ENCODE measurements at places on chromosomes 6 and 20. TPM values are rescaled to one million over a fixed set of nuclear protein-coding genes. Genes with fewer than 3 reads are reported as not detected.
A peak's percentile ranks its signal among the peaks of the same experiment; 100 is the strongest.

LAMP5 gene
- 0.14 TPM for total RNA-seq

MATN4 gene
- total RNA-seq, result not detected

BEND6 gene
- 1.2 TPM for total RNA-seq

HLA-DOA gene
- not detected for total RNA-seq

GRCh38 chr6:107152638-107153430, 37.5 kb upstream of the BEND3 start:
- no peak for DNase-seq

- no peak for DNase-seq
These were observed 509.9 kb upstream of the POU3F2 start for GRCh38 chr6:98324446-98324845.

DNA sequence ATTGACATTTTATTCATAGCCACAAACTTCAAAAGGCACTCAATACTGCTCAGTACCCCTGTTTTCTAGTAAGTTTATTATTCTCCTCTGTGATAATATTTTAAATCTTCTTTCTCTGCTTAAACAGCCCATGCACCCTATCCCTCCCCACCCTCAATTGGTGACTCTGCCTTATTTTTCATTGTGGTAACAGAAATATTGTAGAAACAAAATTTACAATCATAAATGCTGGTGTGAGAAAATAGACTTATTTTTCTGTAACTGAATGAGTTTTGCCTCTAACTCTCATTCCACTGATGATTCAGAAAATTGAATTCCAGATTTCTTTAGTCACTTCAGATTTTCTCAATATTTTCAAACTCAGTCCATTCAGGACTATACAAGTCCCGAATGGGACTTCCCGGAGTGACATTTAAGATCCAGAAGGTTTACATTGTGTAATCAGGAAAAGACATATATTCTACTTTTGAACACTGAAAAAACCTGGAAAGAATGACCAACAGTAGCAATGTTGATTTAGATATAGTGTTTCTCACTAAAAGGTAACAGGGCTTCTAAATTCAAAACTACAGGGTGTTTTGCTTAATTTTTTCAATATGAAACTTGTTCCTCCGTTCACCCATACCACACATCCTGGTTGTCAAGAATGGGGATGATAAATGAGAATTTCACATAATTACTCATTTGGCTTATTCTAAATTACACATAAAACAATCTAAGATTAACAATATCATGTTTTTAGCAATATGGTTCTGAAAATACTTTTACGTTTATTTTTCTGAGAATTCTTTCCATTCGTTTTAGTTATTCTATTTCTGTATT, 34.8 kb upstream of the UST start:
- no peak for DNase-seq

GRCh38 chr6:103273048-103273447, 1586.7 kb downstream of the HACE1 start:
- no peak for DNase-seq

DNA sequence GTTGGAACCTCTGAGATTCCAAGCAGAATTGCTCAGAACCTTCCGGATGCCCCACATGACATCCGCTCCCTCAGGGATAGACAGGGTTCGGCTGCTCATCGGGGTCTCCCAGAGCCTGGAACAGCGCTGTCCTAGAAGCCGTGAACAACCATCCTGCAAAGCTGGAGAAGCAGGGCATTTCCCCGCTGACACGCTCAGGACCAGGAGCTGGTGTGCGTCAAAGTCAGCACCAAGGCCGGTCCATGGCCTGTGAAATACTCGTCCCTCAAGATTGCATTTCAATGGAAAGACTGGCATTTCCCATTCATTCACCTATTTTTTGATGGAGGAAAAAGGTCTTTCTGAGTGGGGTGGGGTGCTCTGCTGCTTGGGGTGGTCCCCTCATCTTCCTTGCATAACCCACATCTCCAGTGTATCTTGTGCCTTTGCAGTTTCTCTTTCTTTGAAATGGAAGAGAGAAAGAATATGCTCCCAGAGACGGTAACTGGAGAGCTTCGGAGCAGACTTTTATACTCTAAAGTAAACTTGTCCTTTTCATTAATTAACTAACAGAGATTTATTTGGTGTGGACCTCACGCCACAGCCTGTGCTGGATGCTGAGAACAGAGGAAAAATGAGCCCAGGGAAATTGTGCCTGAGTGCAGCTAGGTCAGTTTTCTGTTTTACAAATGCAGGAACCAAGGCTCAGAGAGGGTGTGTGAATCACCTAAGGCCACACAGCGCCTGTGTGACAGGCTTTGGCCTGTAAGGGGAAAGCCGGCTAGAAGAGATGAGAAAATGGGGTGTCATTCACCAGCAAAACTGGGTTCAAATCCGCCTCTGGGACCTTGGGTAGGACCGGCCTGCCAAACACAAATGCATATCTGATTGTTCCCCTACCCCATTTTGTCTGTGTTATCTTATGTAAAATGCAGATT, 52.4 kb downstream of the RBM38 start:
- no peak for DNase-seq

- no peak for DNase-seq
These were observed 26.2 kb downstream of the NTSR1 start for GRCh38 chr20:62734881-62735280.

DNA sequence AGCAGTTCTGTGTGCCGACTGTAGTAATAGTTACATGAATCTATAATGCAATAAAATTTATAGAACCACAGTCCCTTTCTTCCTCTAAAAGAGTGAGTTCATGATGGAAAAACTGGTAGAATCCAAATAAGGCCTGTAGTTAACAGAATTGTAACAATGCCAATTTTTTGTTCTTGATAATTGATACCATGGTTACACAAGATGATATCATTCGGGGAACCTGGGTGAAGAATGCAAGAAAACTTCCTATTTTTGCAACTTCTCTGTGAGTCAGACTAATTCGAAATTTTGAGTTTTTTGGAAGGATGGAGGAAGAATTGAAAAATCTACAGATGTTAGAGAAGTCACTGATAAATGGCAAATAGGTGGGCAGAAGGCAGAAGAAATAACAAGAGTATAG, 381.8 kb downstream of the CDKAL1 start:
- peak; percentile 26 for DNase-seq

- DNase-seq, result no peak
These were observed 43.0 kb downstream of the BACH2 start for GRCh38 chr6:90253631-90254030.

- no peak for DNase-seq
These were observed 133.9 kb downstream of the UTRN start for GRCh38 chr6:144418959-144419545.

DNA sequence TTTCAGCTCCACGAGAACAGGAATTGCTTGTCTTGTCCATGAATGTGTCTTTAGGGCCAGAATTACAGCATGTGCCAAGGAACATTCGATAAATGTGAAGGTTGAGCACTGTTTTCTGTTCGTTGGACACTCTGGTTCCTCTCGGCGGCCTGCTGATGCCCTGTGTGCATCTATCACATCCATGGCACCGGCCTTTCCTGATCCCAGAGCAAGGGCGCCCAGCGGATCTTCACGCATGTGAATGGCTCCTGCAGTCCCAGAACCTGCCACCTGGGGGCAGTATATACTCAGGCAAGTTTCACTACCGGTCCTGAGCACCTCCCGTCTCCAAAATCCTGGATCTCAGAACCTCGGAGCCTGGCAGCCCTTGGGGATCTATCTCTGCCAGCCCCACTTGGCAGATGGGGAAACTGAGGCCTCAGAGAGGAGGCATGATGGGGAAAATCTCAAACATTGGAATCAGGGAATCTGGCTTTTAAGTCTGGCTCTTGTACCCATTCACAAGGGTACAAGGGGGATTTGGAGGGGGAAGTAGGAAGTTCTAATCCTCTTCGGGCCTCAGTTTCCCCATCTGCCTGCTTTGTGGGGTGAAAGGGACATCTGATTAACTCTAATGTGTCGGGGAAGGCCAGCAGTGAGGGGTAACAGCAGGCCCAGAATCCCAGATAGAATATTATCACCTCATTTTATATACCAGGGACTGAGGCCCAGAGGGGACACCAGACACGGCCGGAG, 4.3 kb upstream of the CEBPB start:
- no peak for DNase-seq

DNA sequence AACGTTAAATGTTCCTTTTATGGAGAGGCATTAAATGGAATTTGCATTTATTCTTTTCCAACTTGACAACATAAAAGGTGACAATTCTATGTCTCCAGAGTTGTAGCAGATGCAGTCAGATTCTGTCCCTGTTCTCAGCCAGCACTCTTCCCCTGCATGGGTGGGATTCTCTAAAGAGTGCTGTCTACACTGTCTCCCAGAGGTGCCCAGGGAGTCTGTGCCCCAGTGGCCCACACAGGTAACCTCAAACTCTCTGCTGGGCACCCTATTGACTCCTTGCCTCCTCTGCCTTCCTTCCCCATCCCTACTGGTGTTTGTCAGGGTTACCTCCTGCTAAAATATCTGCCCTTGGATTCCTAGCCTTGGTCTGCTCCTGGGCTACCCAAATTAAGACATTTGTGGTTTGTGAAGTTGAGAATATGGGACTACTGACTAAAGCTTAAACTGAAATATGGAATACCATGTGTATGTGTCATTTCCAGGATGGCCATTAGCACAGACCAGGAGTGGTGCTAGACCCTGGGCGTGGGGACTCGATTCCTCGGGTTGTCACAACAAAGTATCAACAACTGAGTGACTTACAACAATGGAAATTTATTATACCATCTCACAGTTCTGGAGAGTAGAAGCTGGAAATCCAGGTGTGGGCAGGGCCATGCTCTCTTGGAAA, 284.7 kb downstream of the CDH26 start:
- no peak for DNase-seq

- no peak for DNase-seq
These were observed 41.3 kb downstream of the SYNJ2 start for GRCh38 chr6:158022749-158023596.

GRCh38 chr6:104638841-104639290, 220.9 kb downstream of the HACE1 start:
- DNase-seq, result peak; percentile 67

DNA sequence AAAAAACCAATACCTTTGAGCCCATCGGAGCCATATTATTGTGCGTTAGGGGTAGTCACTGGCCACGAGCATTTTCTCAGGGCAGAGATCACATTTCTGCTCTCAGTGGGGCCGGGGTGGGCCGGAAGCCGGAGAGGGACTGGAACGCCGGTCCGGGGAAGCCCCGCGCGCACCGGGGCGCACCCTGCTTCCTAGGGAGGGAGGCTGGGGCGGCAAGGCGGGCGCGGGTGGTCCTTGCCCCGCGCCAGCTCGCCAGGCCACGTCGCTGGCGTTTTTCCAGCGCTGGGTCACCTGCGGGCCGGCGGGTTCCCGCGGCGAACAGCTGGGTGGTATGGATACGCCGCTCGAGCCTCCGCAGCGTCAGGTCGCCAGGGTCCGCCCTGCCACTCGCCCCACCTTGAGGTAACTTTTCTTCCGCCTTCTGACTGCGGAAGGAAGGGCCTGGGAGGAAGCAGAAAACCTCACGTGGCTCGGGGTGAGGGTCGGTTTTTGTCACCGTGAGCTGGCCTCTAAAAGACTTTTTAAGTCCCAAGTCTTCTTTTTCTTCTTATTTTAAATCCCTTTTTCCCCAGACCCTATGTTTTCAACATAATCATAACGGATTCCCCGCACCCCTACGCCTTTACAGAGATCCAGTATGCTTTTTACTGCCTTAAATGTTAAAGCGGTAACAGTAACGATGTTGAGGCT, 2.7 kb upstream of the EEF1A1 start:
- no peak for DNase-seq

- no peak for DNase-seq
These were observed 13.9 kb upstream of the KLHL31 start for GRCh38 chr6:53679446-53679933.
